ENCODE measurements at places on chromosomes 7 and 10.

GRCh38 chr10:22251751-22252223, 34.0 kb upstream of the EBLN1 start:
- DNase-seq, result peak; percentile 73

DNA sequence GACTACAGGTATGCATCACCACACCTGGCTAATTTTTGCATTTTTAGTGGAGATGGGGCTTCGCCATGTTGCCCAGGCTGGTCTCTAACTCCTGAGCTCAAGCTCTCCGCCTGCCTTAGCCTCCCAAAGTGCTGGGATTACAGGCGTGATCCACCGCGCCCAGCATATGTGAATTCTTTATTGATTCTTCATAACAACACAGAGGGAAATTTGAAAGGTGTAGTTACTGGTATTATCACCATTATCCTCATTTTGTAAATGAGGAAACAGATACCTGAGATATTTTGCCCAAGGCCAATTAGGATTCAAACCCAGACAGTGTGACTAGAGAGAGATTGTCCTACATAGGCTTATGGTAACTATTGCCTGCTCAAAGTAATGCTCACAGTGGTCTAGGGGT, 22.6 kb downstream of the TCF7L2 start:
- no peak for DNase-seq

DNA sequence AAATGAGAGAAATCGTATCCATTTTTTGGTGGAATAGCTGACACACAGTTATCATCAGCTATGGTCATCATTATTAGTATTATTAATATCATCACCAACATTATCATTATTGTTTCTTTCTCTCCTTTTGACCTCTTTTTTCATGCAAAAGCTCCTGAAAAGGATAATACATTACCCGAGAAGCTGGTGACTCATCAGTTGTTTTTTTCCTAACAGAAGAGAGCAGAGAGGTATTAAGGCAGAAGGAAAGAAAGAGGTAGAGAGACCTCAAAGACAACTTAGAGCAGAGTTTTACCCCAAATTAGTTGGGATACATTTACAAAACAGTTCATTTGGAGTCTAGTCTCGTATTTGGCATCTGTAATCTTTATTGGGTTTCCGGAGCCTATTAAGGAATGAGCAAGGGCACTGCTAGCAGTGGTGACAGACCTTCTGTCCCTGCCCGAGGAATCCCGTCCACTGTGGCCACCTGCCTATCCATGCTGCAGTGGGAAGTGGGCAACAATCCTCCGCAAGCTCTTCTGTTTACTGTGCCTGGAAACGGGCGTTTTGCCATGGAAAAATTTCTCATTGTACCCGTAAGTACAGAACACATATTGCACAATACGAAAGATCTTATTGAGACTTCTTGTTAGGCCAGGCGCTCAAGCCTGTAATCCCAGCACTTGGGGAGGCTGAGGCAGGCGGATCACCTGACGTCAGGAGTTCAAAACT, 170.0 kb upstream of the MKLN1 start:
- DNase-seq, result no peak

- no peak for DNase-seq
These were observed 78.4 kb downstream of the AKR1D1 start for GRCh38 chr7:138154661-138155060.

DNA sequence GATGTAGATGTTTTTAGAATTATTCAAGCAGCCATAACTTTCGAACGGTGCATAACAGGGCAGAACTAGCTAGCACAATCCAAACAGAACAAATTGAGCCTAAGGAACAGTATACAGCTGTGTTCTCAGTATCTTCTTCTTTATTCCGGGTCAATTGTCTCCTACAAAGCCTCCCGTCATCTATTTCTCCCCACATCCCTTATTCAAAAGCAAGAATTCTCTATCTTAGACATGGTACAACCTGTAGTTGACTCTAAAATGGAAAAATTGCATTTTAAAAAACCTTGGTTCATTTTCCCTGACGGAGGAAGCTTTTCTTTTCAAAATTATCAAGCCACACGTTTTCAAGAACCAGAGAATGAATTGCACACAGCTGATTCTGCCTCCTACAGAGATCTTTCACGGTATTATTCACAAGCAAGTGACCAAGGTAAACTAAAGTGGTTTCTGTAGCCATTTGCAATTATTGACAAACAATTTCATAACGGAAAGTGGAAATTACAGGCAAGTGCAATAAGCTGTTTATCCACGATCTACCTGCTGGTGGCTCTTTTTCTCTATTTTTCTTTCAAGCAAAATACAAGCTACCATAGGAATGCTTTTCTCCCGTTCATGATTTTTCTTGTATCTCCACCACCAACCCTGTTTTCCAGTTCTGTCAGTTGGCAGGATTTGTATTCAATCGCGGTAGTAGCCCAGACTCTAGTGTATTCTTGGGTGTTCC, 2.3 kb downstream of the GRM8 start:
- no peak for DNase-seq

DNA sequence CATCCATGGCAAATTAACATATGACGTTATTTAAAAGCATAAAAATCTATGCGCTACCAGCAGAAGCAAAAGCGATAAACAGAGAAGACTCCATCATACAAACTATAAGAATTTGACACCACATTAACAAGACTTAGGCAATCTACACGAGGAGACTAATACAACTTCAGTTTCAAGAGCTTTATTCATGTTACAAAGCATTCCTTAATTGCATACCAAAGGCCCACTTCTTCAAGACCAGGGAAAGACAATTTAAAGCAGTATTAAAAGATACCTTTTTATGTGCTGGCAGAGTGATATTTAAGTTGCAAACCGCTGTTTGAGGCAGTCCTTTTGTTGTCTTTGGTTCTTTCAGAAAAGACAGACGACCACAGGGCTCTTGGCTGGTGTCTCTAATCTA, 176.0 kb upstream of the CCDC6 start:
- no peak for DNase-seq

DNA sequence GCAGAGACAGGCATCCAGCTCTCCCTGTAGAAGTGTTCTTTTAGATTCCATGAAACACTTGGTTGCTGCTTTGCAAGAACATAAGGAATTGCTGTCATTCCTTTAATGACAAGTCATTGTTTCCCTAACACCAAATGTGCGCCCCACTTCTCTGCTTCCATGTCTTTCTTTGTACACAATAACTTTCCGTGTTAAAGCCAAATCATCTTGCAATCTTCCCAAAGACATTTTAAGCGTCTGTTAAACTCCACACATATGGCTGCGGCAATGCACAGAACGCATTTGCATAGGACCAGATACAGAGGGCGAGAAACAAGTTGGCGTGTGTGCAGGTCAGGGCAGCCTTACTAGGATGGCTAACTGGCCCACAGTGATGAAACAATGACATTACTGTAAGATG, 399.3 kb upstream of the PRKCQ start:
- no peak for DNase-seq

- DNase-seq, result peak; percentile 51
These were observed at the start of gene GTF2I for GRCh38 chr7:74657692-74658177. Gene GTF2I (plus strand): TSS chr7:74657718. CDS start chr7:74689129, 31,411 bp downstream.

GRCh38 chr7:81111358-81111757, 192.5 kb upstream of the SEMA3C start:
- no peak for DNase-seq

DNA sequence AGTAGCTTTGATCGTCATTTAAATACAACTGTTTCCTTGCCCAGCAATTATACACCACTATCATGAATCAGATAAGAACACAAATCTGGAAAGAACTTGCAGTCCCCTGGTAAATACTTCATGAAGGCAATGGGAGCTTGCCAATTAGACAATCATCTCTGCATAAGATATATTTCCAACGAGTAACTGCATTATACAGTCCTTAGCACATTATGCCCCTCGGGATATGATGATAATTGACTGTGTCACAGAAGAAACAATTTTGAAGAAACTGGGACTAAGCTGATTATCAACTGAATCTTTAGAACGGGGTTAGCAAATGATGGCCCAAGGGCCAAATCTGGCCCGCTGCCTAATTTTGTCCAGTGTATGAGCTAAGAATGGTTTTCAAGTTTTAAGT, 155.7 kb downstream of the TRIL start:
- DNase-seq, result no peak

DNA sequence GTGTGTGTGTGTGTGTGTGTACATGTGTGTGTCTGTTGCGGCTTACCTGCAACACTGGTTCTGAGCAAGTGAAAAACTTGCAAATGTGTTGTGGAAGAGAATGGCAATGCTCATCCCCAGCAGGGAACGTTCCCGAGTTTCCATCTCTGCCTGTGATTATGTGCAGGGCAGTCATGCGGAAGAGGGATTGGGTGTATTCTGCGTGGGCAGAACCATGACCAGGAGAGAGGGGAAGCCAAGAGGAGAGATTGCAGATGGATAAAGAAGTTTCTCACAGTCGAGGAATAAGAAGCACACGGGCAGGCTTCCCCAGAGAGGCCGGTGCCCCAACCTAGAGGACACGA, 99.9 kb downstream of the CTBP2 start:
- no peak for DNase-seq

DNA sequence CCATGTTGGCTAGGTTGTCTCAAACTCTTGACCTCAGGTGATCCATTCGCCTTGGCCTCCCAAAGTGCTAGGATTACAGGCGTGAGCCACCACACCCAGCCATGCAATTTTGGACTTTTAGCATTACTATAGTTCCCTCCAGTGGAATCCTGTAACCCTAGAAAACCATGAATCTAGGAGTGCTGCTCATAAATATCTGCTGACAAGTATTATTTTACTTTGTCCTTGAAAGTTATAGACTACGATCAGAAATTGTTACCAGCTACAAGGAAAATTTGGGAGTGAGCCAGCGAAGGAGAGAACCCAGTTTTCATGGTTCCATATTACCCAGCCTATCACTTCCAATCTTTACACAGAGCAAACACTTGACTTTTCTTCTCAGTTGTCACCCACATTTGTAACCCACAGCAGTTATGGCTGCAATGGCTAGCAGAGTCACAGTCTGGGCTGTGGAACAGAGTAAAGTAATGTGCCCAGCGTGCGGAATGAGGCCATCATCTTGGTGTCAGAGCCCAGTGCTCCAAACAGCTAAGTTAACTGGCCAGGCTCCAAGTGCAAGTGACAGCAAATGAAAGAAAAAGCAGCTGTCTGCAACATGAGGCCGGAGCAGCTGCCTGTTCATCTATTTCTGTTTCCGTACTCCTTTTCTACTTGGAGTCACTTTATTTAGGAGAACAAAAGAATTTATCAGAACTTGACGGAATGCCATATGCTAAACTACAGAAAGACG, 29.9 kb downstream of the ZC3HC1 start:
- DNase-seq, result no peak

GRCh38 chr7:29749701-29750321, 56.5 kb upstream of the WIPF3 start:
- DNase-seq, result no peak
